ENCODE measurements at places on chromosomes 11 and 22.

GRCh38 chr11:59224351-59224928, 11.7 kb upstream of the MPEG1 start:
- no peak for ATAC-seq

- ATAC-seq, result peak; percentile 35
Observed at GRCh38 chr11:126669416-126669815, 313.9 kb downstream of the ST3GAL4 start.

- peak; percentile 94 for ATAC-seq
Observed at GRCh38 chr11:17840101-17840548, 105.5 kb downstream of the KCNC1 start.

GRCh38 chr11:10418259-10418949, 36.7 kb upstream of the AMPD3 start:
- no peak for ATAC-seq

- ATAC-seq, result no peak
Observed at GRCh38 chr11:36407356-36407755, 102.7 kb downstream of the TRAF6 start.

- no peak for ATAC-seq
Observed at GRCh38 chr11:130599073-130599654, 150.7 kb downstream of the ADAMTS15 start.

- no peak for ATAC-seq
Observed at GRCh38 chr11:35247428-35247827, 108.5 kb downstream of the CD44 start.

- no peak for ATAC-seq
Observed at GRCh38 chr11:34495724-34496377, 17.7 kb downstream of the ELF5 start.

DNA sequence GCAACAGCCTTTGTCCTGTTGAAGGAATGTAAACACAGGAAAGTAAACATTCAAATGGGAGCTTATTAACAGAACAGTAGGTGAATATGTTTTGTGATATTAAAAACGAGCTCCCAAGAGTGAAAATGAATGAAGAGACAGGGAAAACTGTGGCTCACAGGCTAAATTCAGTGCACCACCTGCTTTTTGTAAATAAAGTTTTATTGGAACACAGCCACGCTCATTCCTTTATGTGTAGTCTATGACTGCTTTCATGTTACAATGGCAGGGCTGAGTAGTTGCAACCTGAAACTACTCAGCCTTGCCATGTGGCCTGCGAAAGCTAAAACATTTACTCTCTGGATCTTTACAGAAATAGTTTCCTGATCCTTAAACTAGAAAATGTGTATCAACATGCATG, 136.9 kb downstream of the MYO18B start:
- no peak for ATAC-seq

DNA sequence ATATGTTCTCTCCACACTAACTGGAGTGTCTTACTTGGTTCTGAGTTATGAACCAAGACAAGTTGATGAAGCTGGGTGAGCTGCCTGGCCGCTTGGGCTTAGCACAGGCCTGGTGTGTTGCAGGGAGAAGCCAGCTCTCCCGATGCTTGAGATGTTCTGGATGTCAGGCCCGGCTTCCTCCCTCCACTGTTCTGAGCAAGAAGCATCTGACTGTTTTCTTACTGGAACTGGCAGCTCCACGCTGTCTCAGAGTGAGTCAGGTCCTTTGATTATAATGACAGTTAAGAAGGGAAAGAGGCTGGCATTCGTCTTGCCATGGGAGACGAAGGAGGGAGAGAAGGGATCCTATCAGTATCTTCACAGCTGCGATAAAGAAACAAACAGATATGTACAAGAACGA, 46.5 kb upstream of the CRTAM start:
- ATAC-seq, result peak; percentile 88

- peak; percentile 90 for ATAC-seq
Observed at GRCh38 chr11:125164422-125165110, at the start of gene PKNOX2. TSS of gene PKNOX2 (plus strand) at chr11:125164751. CDS start at chr11:125351306, 186,555 bp downstream.

- no peak for ATAC-seq
Observed at GRCh38 chr11:115545581-115546210, 41.5 kb upstream of the CADM1 start.

DNA sequence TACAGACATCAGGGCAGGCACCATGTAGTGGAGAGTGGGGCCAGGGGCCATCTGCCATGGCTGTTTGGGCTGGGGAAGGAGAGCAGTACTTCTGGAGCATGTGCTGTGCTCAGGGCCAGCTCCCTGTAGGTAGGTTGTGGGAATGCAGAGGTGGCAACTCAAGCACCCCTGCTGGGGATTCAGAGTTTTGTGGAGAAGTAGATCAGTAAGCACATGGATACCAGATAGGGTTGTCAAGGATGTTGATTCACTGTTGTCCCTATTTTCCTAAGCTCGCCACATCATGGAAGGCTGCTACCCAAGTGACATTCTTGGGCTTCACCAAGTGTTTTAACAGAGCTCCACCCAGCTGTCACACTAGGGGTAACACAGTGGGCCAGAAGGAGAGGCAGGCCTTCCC, 67.2 kb downstream of the BMAL1 start:
- no peak for ATAC-seq

DNA sequence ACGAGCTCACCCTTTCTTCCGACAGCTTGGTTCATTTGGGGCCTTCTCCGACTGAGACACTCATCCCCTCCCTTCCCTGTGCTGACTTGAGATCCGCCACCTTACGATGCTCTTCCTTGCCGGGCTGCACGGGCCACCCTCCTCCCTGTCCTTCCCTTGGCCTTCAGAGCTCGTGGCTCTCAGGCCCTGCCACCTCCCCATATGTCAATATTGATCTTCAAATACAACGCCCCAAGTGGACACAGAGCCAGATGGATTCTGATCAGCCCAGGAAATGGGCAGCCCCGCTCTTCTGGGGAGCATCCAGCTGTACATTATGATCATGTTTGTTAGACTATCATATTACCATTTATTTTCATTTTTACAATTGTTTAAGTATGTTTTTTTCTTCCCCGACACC, 812.8 kb downstream of the TBC1D22A start:
- ATAC-seq, result no peak

DNA sequence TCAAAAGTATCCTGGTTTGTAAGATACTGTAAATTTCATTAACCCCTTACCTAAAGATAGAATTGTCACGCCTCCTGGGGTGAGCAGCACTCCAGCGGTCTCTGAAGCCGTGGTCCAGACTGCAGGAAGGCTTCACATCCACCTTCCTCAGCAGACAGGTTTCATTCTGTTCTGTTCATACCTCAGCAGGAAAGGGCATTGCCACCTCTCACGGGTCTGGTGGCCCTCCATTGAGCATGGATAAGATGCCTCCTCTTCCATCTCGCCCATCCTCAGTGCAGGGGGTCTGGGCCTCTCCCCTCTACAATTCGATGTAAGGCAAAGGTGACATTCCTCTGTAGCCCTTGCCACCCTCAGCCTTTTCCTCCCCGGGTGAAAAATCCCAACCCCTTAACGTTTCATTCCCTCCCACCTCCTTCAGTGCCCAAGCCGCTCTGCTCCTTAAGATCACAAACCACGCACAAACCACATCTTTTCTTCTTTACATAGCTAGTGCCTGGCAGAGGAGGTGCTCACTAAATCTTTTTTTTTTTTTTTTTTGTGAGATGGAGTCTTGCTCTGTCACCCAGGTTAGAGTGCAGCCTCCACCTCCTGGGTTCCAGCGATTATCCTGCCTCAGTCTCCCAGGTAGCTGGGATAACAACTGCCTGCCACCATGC, 28.5 kb downstream of the RPUSD4 start:
- no peak for ATAC-seq

DNA sequence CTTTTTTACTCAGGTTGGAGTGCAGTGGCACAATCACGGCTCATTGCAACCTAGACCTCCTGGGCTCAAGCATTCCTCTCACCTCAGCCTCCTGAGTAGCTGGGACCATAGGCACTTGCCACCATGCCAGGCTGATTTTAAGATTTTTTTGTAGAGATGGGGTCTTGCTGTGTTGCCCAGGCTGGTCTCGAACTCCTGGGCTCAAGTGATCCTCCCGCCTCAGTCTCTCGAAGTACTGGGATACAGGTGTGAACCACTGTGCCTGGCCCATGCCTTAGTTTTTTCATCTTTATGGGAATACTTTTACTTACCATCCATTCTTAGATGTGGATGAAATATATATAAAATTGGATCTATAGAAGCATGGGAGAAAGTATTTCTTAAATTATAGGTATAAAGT, 5.2 kb downstream of the PACS1 start:
- ATAC-seq, result no peak

DNA sequence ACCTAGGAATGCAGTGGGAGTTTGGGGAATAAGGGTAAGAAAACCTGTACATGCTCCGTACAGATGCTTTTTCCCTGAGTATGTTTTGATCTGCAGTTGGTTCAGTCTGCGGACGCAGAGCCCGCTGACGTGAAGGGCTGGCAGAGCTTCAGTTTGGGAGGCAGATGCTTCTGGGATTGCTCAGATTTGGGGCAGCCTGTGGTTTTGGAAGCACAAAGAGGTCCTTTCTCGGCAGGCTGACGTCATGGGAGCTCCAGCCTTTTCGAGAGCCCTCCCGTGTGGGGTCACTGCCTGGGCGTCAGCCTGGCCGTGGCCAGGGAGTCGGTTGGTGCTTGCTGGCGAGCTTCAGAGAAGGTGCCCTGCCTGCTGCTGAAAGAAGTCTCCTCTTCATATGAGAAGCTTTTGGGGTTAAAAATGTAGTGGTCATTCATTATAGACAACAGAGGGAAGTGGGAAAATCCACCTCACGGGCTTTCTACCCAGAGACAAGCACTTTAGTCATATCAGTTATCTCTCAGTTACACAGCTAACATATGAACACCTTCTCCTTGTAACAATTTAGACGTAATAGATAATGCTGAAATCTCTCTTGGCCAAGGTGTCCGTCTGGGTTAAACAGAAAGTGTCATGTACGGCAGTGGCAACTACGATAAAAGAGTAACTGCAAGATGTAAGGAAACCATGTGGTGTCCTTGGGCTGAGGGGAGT, 26.8 kb downstream of the TPCN2 start:
- ATAC-seq, result peak; percentile 32

GRCh38 chr11:4527926-4528325, 17.1 kb upstream of the OR52M1 start:
- ATAC-seq, result no peak

DNA sequence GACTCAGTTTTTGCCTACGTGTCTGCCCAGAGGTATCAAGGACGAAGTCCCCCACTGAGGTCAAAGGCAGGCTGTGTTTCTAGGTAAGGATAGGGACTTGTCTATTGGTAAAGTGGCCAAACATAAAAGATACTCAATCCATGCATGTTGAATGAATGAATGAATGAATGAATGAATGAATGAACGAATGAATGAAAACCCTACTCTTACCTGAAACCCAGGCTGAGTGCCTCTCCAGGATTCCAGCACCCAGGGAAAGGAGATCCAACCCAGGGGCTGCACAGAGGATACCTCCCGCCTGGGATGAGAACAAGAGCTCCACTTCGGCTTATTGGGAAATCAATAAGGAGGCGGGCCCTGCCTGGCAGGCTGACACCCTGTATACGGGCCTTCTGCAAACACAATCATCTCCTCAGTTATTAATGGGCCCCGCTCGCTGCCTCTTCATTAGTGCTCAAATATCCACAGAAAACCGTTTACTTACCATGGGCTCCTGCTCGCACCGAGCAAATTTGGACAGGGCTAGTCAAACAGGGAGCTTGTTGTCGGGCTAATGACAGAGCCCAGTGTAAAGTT, 177.4 kb downstream of the BUD13 start:
- no peak for ATAC-seq

- ATAC-seq, result no peak
Observed at GRCh38 chr11:129018991-129019390, 76.3 kb upstream of the TP53AIP1 start.

DNA sequence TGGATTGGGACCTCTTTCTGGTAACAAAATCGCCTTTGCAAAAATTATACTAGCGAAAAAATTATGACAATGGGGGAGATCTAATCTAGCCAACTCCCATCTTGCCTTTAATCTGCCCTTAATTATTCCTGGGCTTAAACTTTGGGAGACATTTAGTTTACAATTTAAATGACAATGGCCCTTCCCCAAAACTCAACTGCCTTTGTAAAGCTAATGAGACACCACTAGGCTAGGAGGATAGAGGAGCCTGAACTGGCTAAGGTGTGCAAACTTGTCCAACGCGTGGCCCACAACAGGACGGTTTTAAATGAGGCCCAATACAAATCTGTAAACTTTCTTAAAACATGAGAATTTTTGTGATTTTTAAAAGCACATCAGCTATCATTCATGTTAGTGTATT, 67.3 kb downstream of the RSF1 start:
- ATAC-seq, result no peak

DNA sequence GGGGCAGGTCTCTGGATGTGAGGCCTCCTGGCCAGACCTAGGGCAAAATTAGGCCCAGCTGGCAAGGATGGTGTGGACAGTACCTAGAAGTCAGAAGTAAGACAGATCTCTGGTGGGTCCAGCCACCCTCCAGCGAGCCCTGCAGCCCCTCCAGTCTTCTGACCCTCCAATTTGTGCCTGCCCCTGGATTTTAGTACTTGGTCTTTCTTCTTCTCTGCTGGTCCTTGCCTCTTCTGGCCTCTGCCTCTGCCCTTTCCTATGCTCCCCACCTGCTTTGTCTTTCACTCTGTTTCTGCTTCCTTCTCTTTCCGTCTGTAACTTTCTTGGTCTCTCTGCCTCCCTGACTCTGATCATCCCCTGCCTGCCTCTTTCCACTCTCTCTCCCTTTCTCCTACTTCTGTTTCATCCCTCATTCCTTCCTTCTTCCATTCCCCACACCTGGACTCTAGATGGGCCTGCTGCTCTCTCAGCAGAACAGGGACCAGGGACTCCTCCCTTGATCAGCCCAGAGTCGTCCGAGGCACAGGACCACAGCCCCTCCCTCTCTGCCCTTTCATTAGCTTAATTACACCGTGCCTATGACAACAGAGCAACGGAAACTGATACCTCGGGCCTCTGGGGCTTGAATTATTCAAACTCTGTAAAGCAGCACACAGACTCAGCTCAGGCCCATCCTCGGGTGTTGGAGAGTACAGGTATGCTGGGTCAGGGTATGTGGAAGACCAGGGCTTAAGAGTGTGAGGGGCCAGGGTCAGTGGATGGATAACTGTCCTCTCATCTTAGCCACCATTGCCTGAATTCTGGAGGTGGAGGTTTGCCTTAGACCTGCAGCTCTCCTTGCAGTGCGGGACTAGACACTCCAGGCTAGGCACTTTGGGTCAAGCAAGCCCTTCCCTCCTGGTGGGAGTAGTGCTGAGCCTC, at the start of gene CHRNA10:
TSS of gene CHRNA10 (minus strand) at position 51 of the 921 bp plus-strand sequence. CDS start 72 bp downstream, outside the sequence.
- peak; percentile 10 for ATAC-seq

DNA sequence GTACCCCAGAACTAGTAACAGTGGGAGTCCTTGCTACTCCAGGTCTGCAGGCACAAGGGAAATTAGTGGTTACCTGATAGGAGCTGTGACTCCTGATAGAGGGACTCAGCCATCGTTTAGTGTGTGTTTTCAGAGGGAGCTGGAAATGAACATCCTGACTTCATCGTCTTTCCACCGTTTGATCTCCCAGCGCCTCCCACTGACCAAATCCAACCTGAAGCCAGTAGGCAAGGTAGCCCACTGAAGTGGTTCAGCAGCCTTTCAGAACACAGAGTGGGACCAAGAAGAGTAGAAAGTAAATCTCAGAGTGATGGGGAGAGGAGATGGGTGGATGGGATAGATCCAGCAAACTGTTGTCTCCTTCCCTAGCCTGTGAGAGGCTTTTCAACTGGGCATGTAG, 385.9 kb downstream of the INSC start:
- ATAC-seq, result no peak

- no peak for ATAC-seq
Observed at GRCh38 chr22:36237462-36238372, 1.6 kb downstream of the APOL2 start.

Measured in SK-N-SH treated with all-trans-retinoic acid at 6 μM for 48 hours (cell line).